ENCODE measurements at places on chromosomes 3 and 15.

GRCh38 chr15:82021992-82022391 lies 23.8 kb downstream of the MEX3B start:
- no peak for DNase-seq

DNA sequence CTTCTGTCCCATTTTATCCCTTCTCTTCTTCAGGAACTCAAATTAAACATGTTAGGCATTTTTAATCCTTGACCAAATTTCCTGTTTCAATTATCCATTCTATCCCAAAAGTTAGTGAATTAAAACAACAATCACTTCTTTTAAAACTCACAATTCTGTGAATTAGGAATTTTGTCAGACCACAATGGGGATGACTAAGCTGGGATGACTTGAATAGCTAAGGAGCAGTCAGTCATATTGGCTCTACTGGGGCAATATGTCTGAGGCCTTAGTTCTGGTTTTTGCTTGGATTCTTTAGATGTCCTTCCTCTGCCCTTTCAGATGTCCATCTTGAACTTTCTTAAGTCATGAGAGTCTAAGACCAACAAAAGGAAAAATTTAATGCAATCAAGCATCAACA lies 178.2 kb upstream of the TGFBR2 start:
- no peak for DNase-seq

- no peak for DNase-seq
Observed at GRCh38 chr3:29494305-29495036, 213.6 kb downstream of the RBMS3 start.

- no peak for DNase-seq
Observed at GRCh38 chr3:131883711-131884407, 151.0 kb downstream of the CPNE4 start.

GRCh38 chr3:183178833-183179549 lies 16.5 kb upstream of the LAMP3 start:
- no peak for DNase-seq

GRCh38 chr3:182185313-182185712 lies 473.6 kb downstream of the SOX2 start:
- no peak for DNase-seq

DNA sequence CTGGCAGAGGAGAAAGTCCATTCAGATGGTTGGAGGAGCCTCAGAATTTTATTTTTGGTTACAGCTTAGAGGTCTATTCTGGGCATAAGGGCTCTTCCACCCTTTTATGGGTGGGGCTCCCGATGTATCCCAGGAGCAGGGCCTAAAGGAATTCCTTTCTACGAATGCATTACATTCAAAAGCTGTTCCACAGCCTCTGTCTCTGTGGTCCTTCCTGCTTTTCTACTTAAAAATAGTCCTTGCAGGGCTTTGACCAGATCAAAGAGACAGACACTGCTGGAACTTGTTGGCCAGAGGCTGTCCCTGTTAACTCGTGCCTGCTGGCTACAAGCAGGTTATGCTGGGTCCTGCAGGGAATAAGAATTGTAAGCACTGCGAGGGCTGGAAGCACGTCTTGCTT lies 14.4 kb upstream of the NOX5 start:
- no peak for DNase-seq

- DNase-seq, result no peak
Observed at GRCh38 chr15:29883126-29883525, 60.9 kb upstream of the TJP1 start.

GRCh38 chr15:27422997-27423396 lies 452.0 kb downstream of the GABRG3 start:
- DNase-seq, result no peak

DNA sequence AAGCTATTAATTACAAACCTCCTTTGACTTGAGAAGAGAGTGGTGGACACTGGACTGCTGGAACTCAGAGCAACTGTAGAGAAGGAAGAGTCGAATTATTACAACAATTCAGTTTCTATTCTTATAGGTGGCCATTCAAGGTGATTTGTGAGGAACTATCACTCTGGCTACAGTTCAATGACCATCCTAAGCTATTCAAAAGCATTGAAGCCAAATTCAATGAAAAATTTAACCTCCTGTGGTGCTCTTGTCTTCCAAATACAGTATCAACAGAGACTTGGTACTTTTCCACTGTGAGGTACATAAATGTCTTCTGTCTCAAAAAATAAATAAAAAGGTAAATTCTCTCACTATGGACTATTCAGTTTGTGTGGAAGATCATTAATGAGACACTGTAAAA lies 513.3 kb upstream of the SEMA6D start:
- DNase-seq, result no peak

Data from dermis microvascular lymphatic vessel endothelial cell (primary cell).